ENCODE measurements at places on chromosomes 2 and 18. TPM values are rescaled to one million over a fixed set of nuclear protein-coding genes. Genes with fewer than 3 reads are reported as not detected.

- H3K36me3 ChIP-seq: no peaks in the 10 kb centered on the region
- no peak overlapping the region for H3K27ac ChIP-seq
- no peak for DNase-seq
- no peak overlapping the region for H3K4me3 ChIP-seq
- H3K27me3 ChIP-seq: no peaks in the 10 kb centered on the region
Measured at GRCh38 chr18:66874375-66874774, 270.5 kb upstream of the CDH19 start.

DNA sequence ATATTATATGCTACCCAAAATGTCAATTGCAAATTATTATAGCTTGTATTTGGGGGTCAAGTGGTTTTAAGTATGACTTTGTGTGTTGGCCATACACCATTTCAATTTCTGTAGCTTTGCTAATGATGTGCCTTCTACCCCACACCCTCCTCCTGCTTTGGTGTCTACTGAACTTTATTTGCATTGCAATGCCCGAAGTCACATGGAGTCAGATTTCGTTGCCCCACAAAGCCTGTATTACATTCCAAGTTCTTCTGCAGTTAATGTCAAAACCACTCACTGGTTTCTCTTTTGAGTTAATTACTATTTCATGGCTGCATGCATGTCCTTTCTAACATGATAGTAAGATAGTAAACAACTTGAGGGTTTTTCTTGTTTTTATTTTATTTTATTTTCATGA lies 528.9 kb downstream of the RIT2 start:
- no peak for DNase-seq
- no peak overlapping the region for H3K4me3 ChIP-seq
- H3K36me3 ChIP-seq: no peaks in the 10 kb centered on the region
- no peak overlapping the region for H3K27ac ChIP-seq
- H3K27me3 ChIP-seq: no peaks in the 10 kb centered on the region
- no peaks in the 10 kb centered on the region for H3K4me1 ChIP-seq

DNA sequence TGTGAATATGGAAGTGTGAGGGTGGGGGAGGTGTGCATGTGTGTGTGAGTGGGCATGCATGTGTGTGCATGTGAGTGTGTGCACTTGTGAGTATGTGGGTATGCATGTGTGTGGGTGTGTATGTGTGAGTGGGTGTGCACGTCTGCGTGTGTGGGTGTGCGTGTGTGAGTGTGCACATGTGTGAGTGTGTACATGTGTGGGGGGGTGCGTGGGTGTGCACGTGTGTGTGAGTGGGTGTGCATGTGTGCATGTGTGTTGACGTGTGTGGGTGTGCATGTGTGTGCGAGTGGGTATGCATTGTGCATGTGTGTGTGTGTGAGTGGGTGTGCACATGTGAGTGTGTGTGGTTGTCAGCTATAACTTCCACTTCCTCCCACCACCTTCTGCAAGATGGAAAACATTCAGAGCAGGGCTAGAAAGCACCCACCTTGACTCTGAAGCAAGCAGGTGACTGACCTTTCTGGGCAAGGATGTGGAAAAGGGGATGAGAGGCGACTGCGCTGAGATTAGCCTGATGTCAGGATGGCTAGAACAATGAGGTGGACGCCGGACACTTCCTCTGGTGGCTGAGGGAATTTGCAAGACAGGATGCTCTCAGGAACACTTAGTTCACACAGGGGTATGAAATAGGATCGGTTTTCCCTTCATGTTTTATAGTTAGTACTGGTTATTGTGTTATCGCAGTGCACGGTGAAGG lies 103.6 kb downstream of the ACKR3 start:
- no peak for DNase-seq
- H3K36me3 ChIP-seq: no peaks in the 10 kb centered on the region

DNA sequence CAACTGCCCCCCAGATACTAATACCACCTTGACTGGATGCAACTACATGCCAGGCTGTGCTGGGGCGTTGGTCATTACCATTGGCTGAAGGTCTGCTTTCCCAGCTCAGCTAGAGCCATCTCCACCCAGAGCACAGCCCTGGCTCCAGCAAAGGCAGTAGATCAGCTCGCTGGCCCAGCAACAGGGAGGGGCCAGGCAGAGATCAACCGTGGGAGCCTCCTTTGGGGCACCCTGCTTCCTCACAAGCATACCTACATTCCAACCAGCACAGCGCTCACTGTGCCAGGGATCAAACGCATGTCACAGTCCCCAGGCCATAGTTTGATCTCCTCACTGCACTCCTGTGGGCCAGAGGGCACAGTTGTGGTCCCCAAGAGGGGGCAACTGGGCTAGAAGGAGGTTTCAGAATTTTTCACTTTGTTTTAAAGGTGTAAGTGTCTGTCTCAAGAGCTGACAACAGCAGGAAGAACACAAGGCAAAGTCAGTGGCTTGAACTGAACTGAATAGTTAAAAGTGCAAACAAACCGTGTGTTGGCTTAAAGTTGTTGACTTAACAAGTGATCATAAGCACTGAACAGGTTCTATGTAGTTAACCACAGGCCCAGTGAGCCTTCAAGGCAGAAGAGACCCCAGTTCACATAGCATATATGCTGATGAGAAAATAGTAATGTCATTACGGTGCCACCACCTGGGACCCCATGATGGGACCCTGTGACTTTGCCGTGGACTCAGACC lies 70.1 kb upstream of the BZW1 start:
- H3K27me3 ChIP-seq: no peaks in the 10 kb centered on the region
- H3K4me3 ChIP-seq: no peak overlapping the region
- no peaks in the 10 kb centered on the region for H3K36me3 ChIP-seq

GRCh38 chr18:23982155-23983079 lies 32.1 kb upstream of the TTC39C start:
- no peak overlapping the region for H3K27ac ChIP-seq
- H3K36me3 ChIP-seq: no peaks in the 10 kb centered on the region
- H3K27me3 ChIP-seq: no peaks in the 10 kb centered on the region
- H3K4me1 ChIP-seq: peaks cover 13% of the 10 kb centered on the region

- no peak overlapping the region for H3K27ac ChIP-seq
- H3K36me3 ChIP-seq: no peaks in the 10 kb centered on the region
- DNase-seq: no peak
Measured at GRCh38 chr2:8138923-8139667, 542.8 kb upstream of the ID2 start.

GRCh38 chr2:41101281-41101680 lies 649.4 kb upstream of the SLC8A1 start:
- no peak overlapping the region for H3K27ac ChIP-seq
- DNase-seq: no peak
- no peaks in the 10 kb centered on the region for H3K36me3 ChIP-seq
- no peak overlapping the region for H3K4me3 ChIP-seq

GRCh38 chr2:238299803-238300202 lies 11.4 kb upstream of the PER2 start:
- H3K4me3 ChIP-seq: no peak overlapping the region
- no peaks in the 10 kb centered on the region for H3K36me3 ChIP-seq
- no peaks in the 10 kb centered on the region for H3K4me1 ChIP-seq
- no peaks in the 10 kb centered on the region for H3K27me3 ChIP-seq
- no peak overlapping the region for H3K27ac ChIP-seq
- no peak for DNase-seq

DNA sequence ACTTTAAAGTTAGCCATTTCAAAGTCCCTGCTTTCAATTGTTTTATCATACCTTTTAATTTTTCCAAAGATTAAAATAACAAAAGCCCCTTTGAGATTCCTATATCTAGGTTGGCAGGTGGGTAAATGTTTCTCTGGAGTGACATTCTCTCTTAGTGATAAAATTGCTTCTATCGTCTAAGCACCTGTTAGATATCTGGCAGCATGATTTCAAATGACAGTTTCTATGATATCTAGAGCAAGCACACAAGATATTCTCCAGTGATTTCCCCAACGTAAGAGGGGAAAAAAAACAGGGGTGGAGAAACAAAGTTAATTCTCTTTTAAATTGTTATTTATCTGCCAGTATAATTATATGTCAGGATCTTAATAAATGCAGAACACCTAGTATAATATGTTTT lies 610.2 kb downstream of the DSC3 start:
- H3K36me3 ChIP-seq: no peaks in the 10 kb centered on the region
- H3K4me3 ChIP-seq: no peak overlapping the region
- DNase-seq: no peak
- H3K27ac ChIP-seq: no peak overlapping the region

DNA sequence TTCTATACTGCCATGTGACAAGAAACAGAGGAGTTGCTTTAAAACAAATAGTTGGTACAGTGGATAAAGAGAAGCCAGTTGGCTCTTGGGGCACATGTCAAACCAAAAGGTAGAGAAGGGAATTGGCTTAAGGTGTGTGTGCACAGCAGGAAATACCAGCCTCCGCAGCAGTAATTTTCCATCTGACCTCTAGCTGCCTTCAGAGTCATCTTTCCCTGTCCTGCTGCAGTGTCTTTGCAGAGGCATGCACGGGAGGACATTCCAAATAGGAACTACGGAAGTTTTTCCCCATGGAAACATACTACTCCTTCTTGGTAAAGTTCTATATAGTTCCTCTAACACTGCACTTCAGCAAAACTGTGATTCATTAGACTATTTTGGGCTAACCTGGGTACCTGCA lies 99.5 kb downstream of the RAB3GAP1 start:
- no peaks in the 10 kb centered on the region for H3K4me1 ChIP-seq
- peaks cover 40% of the 10 kb centered on the region for H3K36me3 ChIP-seq
- H3K27ac ChIP-seq: no peak overlapping the region
- no peak for DNase-seq

GRCh38 chr2:27494284-27494943 lies 586 bp downstream of the FNDC4 start:
- no peak overlapping the region for H3K27ac ChIP-seq
- H3K27me3 ChIP-seq: peaks cover 33% of the 10 kb centered on the region

UGT1A5 gene
- total RNA-seq: not detected

DNA sequence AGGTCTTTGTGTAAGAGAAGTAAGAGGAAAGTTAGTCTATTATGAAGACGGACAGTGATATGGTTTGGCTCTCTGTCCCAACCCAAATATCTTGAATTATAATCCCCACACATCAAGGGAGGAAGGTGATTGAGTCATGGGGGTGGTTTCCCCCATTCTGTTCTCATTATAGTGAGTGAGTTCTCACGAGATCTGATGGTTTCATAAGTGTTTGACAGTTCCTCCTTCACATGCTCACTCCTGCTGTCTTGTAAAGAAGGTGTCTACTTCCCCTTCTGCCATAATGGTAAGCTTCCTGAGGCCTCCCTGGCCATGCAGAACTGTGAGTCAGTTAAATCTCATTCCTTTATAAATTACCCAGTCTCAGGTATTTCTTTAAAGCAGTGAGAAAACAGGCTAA lies 67.6 kb downstream of the NEURL3 start:
- H3K4me1 ChIP-seq: no peaks in the 10 kb centered on the region
- no peaks in the 10 kb centered on the region for H3K27me3 ChIP-seq
- H3K36me3 ChIP-seq: no peaks in the 10 kb centered on the region
- H3K27ac ChIP-seq: no peak overlapping the region

TBR1 gene
- total RNA-seq: not detected

DNA sequence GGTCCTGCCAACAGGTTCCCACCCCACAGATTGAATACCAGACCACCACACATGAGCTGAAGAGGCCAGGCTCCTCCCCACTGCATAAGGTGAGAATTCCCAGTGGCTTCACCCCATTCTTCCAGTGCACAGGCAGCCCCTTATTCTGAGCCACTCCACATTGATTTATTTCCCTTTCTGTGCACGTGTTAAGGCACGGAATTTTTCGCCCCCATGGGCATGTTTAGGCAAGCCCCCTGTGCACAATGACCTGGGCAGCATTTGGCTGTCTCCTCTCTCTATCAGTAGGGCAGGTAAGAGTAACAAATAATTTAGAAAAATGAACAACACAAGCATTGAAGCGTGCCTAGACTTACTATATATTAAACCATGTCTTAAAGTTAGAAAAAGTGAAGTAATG lies 15.2 kb upstream of the CHAC2 start:
- DNase-seq: no peak
- no peak overlapping the region for H3K27ac ChIP-seq
- no peak overlapping the region for H3K4me3 ChIP-seq
- H3K36me3 ChIP-seq: no peaks in the 10 kb centered on the region

GRCh38 chr2:236008006-236008405 lies 160.2 kb downstream of the GBX2 start:
- no peaks in the 10 kb centered on the region for H3K4me1 ChIP-seq
- no peak for DNase-seq
- H3K36me3 ChIP-seq: no peaks in the 10 kb centered on the region
- H3K4me3 ChIP-seq: no peak overlapping the region
- H3K27me3 ChIP-seq: no peaks in the 10 kb centered on the region

GRCh38 chr2:240983996-240984498 lies 14.4 kb upstream of the SNED1 start:
- H3K27me3 ChIP-seq: no peaks in the 10 kb centered on the region
- no peaks in the 10 kb centered on the region for H3K4me1 ChIP-seq
- no peak overlapping the region for H3K27ac ChIP-seq
- DNase-seq: no peak
- no peak overlapping the region for H3K4me3 ChIP-seq

- H3K4me3 ChIP-seq: no peak overlapping the region
- H3K4me1 ChIP-seq: no peaks in the 10 kb centered on the region
- H3K36me3 ChIP-seq: no peaks in the 10 kb centered on the region
- no peak overlapping the region for H3K27ac ChIP-seq
Measured at GRCh38 chr2:109720380-109721106, 73.6 kb upstream of the RGPD5 start.

DNA sequence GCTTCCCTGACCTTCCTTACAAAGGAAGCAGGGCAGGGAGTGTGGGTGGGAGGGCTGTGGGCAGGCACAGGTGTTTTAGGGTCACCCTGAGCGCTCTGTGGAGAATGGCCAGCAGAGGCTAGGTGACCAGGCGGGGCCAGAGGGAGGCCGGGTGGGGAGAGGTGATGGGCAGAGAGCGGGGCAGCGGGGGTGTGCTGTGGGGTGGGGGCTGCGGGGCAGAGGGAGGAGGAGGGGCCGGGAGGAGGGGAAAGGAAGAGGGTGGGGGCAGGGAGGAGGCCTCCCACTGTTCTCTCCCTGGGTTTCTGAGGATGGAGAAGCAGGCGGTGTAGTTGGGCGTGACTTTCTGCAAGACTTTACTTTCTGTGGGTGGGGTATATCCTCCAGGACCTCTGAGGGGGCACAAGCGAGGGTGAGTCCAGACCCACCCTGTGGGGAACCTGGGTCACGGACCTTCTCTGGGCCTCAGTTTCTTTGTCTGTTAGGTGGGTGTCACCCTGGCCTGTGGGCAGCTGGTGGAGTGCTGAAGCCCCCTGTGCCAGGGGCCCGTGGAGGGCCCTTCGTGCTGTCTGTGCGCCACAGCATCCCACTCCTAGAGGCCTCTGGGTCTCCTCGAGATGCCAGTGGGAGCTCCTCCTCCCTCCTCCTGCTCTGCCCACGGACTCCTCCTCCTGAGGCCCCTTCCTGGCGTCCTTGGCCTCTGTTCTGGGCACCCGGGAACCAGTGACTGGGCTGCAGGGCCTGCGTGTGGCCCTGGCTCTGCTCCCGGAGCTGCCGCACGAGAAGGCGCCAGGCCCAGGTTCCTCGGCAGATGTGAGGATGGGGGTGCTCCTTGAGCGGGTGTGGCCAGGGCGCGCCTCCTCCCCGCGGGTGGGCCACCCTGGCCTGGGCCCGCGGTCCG lies 6.3 kb upstream of the NEU4 start:
- no peaks in the 10 kb centered on the region for H3K36me3 ChIP-seq
- no peak overlapping the region for H3K4me3 ChIP-seq
- no peaks in the 10 kb centered on the region for H3K27me3 ChIP-seq
- peaks cover 15% of the 10 kb centered on the region for H3K4me1 ChIP-seq

- no peak for DNase-seq
- no peaks in the 10 kb centered on the region for H3K27me3 ChIP-seq
- H3K4me3 ChIP-seq: no peak overlapping the region
- no peak overlapping the region for H3K27ac ChIP-seq
Measured at GRCh38 chr18:70024093-70024492, 76.4 kb upstream of the CD226 start.
